ENCODE measurements at places on chromosomes 7 and 10.

DNA sequence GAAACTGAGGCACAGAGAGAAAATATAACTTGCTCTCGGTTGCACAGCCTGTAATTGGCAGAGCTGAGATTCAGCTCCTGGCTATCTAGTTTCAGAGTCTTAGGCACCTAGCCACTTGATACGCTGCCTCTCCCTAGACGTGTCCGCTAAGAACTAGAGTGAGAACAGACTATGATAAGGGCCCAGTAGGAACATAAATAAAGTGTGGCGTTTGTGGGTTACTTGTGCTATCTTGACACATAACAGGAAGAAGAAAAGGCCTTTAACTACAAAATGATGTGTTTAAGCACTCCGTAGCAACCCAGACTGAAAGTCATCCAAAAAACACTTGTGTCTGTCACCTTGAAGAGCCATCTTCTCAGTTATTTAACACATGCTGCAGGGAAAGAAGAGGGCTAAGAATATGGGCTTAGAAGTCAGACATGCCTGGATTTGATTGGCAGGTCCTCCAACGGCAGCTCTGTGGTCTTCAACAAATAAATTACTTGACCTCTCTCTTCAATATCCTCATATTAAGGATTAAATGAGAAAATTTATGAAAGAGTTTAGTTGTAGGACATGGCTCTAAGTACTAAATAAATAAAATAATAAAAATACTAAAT is 96.2 kb downstream of the SGMS1 start:
- no peak for DNase-seq

DNA sequence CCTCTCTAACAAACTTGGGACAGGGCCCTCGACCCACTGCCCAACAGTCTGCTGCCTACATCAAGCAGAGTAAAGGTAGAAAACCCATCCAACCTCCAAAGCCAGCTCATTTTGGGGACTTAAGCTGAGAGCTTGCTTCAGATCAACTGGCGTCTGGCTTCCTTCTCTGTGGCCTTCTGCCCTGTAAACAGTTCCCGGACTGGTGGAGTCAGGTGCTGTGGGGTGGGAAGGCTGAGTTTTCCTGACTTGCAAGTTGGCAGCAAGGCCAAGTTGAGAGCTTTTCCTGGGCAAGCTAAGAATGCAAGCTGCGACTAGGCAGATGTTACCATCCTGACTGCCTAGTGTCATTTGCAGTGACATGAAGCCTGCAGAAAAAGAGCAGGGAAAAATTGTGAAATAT is 3.7 kb downstream of the GALNT17 start:
- DNase-seq: no peak

GRCh38 chr7:20449176-20449575 is 118.5 kb downstream of the ITGB8 start:
- DNase-seq: no peak

DNA sequence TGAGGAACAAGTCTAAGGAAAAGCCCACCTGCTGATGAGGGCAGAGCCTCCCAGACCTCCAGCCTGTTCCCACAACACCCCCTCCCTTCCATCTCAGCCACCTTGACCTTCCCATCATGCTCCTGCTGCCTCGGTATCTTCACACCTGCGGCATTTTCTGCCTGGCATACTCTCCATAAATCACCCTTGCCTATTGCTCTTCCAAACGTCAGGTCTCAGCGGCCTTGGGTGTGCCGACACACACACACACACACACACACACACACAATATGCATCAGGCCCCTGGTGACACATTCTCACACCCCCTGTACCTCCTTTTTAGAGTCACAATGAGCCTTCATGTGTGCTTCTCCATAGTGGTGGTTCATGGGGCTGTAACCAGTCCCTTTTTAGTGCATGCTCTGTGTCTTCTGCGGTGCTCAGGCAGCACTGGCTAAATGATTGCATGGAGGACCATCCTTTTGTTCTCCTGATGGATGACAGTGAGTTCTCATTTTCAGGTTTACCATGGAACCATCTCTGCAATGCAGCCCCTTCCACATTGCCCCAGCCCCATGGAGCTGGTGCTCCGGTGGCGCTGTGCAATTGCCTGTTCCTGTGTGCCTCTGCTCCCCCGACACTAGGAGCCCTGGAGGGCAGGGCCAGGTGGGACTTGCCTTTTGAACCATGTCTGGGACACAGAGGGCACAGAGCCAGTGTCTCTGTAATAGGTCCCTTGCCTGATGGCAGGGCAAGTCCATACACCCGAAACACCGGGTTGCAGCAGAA is 4.5 kb downstream of the ADIRF start:
- DNase-seq: no peak

DNA sequence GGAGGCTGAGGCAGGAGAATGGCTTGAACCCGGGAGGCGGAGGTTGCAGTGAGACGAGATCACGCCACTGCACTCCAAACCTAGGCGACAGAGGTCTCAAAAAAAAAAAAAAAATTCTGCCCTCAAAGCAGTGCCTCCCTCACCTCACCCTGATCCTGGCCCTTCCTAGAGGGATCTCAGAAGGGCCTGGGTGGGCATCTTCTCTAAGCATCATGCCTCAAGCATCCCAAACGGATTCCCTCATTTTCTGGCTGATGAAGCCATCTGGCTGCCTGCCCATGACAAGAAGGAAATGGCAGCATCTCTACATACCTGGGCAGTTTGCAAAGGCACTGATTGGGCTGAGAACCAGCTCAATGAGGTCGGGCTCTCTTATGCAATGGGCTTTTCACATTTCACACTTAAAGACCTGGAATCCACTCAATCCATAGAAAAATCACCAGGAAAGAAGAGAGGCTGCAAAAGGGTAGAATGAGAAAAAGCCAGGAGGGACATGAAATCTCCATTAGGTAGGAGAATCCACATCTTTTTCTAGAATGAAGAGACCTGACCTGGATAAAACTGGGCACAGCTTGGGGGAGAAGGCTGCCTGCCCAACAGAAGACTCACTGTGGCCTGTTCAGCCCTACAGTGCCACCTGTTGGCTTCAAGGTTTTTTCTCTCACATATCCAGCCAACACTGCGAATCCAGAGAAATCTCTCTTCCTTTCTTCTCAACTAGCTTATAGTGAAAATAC is 48.1 kb downstream of the PDLIM1 start:
- DNase-seq: no peak

DNA sequence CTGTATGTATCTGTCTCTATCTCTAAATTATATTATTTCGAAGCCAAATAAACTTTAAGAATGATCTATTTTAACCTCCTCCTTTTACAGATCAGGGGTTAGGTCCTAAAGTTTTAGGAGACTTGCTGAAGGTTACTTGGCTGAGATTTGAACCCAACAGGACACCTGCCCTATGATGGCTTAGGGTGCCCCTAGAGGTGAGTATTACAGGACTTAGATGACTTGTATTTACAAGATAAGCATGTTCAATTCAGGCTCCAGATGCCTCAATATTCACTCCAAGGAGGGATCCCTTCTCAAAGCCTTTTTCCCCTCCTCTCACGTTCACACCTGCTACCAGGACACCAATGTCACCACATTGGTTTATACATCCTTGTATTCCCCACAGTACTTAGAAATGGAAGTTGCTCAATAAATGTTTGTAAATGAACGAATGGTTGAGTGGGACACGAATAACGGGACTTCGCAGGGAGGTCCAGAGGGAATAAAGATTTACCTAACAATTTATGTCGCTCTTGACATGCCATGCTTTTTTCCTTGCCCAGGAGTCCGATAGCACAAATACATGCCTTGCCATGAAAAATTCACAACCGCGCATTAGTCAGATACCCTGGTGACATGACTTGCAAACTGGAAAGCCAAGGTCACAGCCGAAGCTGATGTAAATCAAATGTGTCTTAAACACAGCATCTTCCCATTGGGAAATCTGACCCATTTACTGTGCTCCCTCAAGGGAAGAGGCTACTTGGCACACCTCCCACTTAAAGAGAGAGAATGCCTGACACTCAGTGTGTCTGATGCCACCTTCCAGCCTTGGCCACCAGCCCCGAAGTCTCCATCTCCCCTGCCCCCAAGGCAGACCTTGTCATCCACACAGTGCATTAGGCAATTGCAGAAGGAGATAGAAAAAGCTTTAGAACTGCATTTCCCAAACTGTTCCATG is 872.2 kb upstream of the AUTS2 start:
- DNase-seq: no peak

DNA sequence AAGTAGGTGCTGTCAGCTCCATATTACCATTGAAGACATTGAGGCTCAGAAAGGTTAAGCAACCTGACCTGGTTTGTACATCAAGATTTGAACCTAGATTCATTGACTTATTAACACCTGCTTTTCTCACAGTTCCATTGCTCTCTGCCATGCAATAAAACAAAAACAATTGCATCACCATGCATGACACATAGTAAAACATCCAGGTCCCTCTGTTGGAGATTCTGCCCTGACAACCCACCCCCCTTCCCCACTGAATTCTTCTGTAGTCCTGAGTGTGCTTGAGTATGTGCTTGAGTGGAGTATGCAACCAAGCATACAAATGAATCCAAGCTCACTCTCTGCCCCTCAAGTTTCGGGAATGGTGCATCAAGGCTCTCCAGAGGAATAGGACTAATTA is 6.0 kb upstream of the LMBR1 start:
- DNase-seq: no peak

DNA sequence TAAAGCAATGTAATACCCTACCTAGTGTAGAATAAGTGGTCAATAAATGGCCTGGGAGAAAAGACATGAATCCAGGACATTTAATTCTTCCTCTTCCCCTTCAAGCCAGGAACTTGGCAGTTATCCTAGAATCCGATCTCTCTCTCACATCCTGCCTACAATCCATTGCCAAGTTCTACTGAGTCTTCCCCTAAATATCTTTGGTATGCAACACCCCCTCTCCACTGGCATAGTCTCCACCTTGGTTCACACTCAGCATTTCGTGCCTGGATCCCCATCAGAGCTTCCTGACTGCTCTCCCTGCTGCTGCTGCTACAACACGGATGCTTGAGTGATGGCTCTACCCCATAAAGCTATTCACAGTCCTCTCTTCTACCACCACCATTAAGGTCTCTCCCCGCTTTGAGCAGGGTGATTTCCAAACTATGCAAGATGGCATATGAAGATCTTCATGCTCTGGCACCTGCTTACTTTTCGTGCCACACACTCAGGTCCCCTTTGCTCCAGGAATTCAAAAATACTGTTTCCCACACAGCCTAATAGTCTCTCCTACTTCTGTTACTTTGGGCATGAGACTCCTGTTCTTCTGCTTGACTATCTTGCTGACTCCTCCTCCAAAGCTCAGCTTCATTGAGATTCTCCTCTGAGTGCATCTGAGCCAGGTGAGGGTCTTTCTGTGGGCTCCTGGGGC is 4.8 kb downstream of the ANK3 start:
- DNase-seq: no peak

- DNase-seq: no peak
Observed at GRCh38 chr10:131899695-131900349, 986 bp upstream of the PPP2R2D start.

- DNase-seq: no peak
Observed at GRCh38 chr7:157974678-157975230, 612.9 kb downstream of the PTPRN2 start.

- no peak for DNase-seq
Observed at GRCh38 chr7:140249036-140249806, 72.4 kb upstream of the KDM7A start.

- DNase-seq: no peak
Observed at GRCh38 chr7:32660936-32661335, 165.6 kb downstream of the AVL9 start.

DNA sequence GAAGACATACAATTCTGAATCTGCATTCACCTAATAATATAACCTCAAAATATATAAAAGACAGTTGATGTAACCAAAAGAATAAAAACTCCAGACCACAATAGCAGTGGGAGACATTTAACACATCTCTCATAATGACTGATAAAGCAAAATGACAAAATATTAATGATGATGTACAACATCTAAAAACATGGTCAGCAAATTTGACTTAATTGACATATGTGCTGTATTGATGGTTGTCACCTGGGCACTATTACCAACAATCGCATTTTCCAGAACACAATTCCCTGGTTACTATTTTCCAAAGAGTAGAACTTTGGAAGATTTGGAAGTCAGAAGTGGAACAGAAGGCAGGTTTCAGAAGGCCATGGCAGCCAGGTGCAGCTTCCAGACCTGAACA is 899.5 kb upstream of the CELF2 start:
- DNase-seq: no peak

- DNase-seq: no peak
Observed at GRCh38 chr10:116254422-116255155, 18.4 kb downstream of the GFRA1 start.

- no peak for DNase-seq
Observed at GRCh38 chr7:158588085-158588877, 658 bp upstream of the PTPRN2 start.

- no peak for DNase-seq
Observed at GRCh38 chr7:28674359-28674782, 262.1 kb downstream of the CREB5 start.

DNA sequence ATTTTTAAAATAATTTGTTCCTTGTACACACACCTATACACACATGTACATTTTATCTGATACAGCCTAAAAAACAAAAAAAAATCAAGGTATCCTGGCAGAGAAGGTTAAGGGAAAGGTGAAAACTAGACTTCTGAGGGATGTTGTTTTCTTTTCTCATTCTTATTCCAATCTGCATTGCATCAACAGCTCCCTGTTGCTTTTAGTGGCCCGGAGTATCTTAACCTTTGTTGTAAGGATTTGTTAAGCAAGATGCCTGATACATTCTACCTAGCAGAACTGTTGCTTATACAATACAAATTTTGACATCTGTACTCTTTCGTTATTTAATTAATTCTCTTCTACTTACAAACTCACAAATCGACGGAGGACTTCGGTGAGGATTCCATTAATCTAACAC is 167.4 kb downstream of the GNAI1 start:
- no peak for DNase-seq

DNA sequence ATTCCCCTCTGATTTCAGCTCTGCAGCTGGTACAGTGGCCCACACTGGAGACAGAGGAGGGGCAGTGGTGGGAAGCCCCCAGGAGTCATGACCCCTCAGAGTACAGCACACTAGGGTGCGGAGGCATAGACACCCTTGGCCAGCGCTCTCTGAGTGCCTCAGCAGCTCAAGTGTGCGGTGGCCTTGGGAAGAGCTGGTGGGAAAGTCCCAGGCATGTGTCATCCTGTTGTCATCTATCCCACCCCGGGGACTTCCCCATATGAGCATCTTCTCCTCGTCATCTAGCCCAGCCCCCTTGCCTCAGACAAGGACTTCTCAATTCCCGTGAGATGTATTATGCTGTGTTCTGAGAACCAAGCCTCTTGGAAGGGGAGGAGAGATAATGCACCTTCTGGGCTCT is 15.6 kb upstream of the PPIF start:
- peak; percentile 81 for DNase-seq

Measured in GM12878 (cell line).